ENCODE measurements at places on chromosomes 1 and 21.
A peak's percentile ranks its signal among the peaks of the same experiment; 100 is the strongest.

DNA sequence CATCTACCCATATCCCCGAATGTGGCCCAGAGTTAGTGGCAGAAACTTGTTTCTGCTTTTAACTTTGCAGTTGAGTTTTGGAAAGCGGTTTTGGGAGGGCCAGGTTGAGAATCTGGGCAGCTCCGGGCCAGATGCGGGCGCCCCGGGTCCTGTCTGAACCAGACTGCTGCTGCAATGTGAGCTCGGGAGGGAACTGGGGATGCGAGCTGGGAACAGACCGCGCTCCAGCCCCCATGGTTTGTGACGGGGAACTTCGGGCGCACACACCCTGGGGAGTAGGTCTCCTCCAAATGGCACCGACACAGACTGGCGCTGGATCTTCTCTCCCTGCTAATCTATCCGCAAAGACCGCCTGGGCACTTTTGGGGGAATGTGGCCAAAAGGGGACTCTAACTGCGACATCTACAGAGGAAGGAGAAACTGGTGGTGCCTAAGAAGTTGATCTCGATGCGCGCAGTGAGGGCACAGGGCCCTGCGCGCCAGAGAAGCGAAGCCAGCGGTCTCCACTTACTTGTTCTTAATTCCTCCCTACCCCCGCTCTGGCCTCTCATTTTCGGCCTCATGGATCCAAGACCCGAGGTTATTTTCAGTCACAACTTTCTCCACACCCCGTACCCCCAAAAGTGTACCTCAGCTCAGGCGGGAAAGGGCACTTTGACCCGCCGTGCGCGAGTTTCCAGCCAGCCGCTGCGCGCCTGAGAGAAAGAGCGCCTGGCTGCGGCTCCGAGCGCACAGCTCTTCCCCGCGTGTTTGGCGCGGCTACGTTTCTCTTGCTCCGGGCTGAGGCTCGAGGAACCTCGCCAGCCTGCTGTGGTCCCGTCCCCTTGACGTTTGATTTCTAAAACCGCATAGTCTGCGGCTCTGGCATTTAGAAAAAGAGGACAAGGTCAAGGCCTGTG lies 411.0 kb upstream of the ESRRG start:
- DNase-seq, result no peak

- no peak for DNase-seq
Observed at GRCh38 chr1:5740450-5740849, 251.8 kb downstream of the NPHP4 start.

DNA sequence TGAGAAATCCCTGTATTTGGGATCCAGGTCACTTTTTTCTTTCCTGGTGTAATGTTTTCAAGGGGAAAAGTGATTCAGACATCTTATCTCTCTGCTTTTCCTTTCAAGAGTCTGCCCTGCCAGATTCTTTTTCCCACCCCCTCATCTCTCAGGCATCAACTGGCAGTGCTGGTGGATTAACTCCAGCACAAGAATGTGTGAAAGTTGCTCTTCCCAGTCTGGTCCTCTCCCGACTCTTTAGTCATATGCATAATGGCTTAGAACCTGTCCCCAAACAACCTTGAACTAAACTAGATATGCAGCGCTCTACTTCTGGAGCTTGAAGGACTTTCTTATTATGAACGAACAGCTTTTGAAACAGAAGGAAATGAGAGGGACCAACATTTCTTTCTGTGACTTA lies 88.5 kb downstream of the SLC44A5 start:
- no peak for DNase-seq

GRCh38 chr1:52239708-52240001 lies 97.8 kb downstream of the ZFYVE9 start:
- DNase-seq, result no peak

DNA sequence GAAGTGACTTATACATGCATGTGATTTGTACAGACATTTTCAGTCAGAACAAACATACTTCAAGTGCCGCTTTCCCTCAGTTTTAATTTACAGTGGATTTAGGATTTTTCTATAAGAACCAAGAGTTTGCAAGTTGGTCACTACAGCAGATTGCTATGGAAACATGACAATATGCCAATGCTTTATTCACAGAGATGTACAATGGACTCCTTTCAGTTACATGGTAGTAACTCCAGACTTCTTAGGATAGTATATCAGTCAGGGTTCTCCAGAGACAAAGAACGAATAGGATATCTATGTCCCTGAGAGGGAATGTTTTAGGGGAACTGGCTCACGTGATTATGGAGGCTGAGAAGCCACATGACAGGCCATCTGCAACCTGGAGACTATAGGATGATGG lies 27.4 kb downstream of the IFI44 start:
- no peak for DNase-seq

GRCh38 chr1:212237651-212238050 lies 47.6 kb upstream of the PPP2R5A start:
- no peak for DNase-seq

- DNase-seq, result no peak
Observed at GRCh38 chr1:215345766-215346165, 221.3 kb upstream of the KCTD3 start.

DNA sequence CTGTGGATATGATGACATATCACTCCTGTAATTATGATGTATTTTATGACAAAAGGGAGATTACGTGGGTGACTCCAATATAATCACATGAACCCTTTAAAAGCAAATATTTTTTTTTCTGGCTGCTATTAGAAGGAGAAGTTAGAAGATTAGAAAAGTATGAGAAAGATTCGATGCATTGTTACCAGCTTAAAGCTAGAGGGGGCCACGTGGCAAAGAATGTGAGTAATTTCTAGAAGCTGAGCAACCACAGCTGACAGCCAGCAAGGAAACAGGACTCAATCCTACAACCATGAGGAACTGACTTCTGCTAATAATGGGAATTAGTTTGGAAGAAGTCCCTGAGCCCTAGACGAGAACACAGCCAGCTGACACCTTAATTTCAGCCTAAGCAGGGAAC lies 56.3 kb upstream of the C1orf87 start:
- DNase-seq, result no peak

- no peak for DNase-seq
Observed at GRCh38 chr1:244296447-244296846, 155.3 kb downstream of the ADSS2 start.

DNA sequence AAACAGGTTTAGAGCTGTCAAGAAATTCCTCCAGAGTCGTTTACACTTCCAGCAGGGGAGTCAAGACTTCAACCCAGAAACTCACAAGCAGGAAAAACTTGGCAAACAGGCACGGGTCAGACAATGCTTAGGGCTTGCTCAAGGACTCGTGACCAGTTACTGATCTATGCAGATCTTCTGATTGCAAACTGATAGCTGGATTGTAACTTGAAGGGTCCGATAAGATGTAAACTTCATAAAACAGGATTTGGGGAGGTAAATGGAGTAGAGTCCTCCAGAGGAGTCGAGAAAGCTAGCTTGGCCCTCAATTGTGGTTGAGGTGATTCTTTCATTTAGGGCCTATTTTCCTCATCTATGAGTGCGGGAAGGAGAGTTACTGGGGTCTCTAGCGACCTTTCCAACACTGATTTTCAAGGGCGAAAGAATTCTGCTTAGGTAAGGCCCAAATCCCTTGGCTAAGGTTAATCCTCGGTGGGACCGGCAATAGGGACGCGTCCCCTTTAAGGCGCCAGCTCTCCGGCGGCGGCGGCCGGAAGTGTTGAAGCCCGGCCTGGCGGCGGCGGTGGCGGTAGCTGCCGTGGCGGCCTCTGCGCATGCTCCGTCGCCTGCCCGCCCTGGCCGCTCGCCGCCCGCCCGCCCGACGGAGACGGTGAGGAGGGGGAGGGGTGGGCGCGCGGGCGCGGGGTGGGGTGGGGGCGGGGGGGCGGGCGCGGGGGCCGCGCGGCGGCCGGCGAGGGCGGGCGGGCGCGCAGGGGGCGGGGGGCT lies at the start of gene GMEB1:
Gene GMEB1 (plus strand): TSS at position 594 of the 765 bp plus-strand sequence. CDS start 14,829 bp downstream, outside the sequence.
- peak; percentile 79 for DNase-seq

GRCh38 chr1:167427848-167428247 lies 90.5 kb downstream of the CD247 start:
- DNase-seq, result no peak

GRCh38 chr1:16076865-16077238 lies 3.4 kb upstream of the FAM131C start:
- peak; percentile 30 for DNase-seq

DNA sequence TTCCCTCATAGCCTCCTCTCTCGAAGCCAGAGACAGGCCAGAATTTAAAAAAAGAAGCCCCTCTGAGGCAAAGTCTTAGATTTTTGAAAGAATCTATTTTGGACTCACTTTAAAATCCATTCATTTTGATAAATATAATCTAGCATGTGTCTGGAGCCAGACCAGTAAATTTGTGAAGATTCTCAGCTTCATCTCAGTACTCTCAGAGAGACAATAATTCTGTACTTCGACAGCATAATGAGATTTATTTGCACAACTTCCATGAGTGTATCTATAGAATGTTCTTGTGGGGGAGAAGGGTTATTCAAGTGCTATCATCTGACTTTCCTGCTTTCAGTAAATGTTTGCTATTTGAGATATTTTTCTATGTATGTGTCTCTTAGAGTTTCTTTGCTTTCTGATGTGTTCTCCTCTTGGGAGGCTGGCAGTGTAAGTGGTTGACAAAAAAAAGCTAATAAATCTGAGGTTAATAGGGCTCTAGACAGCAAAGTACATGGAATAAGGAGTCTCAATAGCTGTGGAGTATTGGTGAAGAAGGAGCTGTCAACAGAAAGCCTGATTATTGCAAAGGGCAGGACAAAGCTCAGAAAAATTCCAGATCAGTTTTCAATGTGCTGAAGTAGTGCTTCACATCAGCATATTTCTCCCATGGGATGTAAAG lies 223.0 kb downstream of the PTBP2 start:
- DNase-seq, result no peak

DNA sequence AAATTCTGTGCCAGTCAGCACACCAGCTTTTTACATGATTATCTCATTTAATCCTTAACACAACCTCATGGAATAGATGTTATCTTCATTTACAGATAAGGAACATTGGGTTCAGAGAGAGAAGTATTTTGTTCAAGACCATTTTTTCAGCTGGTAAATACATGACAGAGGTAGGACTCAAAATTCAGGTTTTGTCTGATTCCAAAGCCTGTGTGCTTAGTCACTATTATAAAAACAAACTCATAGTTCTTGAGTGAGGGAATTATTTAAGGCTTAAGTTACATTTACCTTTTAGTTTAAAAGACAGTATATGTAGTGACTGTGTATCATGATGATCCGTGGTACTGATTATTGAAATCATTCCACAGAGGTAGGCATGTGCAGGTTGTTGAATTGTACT lies 125.2 kb downstream of the MAGI3 start:
- no peak for DNase-seq

DNA sequence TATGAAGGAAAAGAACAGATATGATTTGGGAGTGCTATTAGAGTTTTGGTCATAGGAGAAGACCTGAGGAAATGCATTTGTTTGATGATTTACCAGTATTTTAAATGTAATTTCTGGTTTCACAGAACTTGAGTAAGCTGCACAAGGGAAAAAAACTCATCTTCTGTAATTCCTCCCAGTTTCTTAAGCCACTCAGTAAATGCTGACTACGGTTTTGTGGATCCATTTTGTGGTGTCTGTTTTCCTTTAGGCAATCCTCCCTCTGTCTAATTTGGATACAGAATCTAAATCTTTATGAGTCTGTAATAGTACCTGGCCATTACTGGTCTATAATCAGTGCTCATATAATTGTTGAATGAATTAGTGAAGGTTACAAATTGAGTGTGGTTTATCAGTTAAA lies 72.0 kb downstream of the OLFML2B start:
- DNase-seq, result no peak

DNA sequence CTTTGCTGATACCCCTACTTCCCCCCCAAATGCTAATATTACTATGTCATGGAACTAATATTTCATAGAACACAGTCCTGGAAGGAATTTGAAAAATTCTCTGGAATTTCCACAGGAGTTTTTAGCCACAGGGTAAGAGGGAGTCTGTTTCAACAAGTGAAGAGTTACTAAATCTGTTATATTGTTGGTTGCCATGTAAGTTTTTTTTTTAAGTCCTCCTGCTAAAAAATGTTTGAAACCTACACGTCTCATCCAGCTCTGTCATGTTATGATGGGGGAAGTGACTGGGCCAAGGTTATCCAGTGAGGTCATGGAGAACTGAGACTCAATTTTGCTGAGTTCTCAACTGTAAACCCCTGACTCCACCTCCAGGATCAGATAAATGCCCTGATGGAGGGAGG lies 60.8 kb upstream of the USP24 start:
- no peak for DNase-seq

DNA sequence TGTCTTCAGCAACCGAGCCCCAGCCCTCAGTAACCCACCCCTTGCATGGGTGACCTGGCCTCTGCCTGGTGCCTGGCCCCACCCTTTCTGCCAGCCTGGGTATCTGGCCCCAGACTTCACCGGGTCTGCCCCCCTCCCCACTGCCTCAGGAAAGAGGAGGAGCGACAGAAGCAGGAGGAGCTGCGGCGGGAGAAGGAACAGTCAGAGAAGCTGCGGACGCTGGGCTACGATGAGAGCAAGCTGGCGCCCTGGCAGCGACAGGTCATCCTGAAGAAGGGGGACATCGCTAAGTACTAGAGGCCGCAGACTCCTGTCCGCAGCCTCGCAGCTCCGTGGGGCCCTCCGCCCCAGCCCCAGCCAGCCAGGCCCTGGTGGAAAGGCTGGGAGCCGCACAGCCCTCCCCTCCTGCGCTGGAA lies 6.1 kb downstream of the TNFRSF25 start:
- DNase-seq, result no peak

DNA sequence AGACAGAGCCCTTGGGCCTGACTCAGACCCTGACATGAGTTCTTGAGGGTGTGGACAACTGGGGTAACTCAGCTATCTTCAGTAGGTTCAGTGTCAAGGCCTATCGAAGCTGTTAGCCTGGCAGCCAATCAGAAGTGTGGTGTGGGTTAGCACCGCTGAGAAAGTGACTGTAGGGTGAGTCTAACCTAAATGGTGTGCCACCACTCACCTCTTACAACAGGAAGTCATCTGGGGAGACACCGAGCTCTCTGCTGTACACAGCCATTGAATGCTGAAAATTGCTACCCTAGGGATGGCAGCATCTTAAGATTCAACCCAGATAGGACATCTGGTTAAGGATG lies 44.6 kb downstream of the RASSF5 start:
- no peak for DNase-seq

DNA sequence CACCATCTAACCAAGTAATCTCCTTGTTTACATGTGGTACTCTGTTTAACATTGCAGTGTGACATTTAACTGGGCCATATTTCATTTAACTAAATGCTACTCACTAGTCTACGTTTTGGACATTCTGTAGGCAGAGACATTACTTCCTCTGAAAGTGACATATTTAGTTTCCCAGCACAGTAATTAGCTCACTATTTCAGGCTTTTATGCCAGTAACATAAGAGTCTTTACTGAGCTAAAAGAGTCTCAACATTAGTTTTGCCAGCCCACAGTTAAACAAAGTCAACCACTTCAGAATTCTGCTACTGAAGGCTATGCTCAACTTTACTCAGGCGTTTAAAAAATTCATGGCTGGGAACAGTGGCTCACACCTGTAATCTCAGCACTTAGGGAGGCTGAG lies 2.6 kb upstream of the TNFRSF9 start:
- no peak for DNase-seq

- DNase-seq, result no peak
Observed at GRCh38 chr1:72946903-72947499, 664.7 kb upstream of the NEGR1 start.

GRCh38 chr1:47579809-47580208 lies 142.0 kb downstream of the FOXD2 start:
- no peak for DNase-seq
